ENCODE measurements at places on chromosomes 11 and 22.

DNA sequence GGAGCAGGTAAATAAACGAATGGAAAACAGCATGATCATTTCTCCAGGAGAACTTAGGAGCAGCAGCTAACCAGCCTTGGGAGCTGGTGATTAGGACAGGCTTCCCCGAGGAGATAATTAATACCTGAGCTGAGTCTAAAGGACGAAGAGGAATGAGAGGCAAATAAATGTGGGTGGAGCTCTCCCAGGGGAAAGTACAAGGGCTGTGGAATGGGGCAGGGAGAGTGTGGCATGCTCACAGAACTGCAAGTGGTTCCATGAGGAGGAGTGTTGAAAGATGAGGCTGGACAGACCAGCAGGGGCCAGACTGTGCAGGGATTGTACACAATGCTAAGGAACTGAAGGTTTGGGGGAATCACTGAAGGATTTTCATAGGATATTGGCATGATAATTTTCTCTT is 14.2 kb upstream of the TLCD5 start:
- DNase-seq, result no peak

GRCh38 chr22:47114813-47115517 is 352.5 kb downstream of the TBC1D22A start:
- DNase-seq, result peak; percentile 24

- DNase-seq, result no peak
Measured at GRCh38 chr11:1925373-1926155, 6.1 kb downstream of the TNNT3 start.

- DNase-seq, result no peak
Measured at GRCh38 chr11:47178737-47179654, 2.3 kb upstream of the ARFGAP2 start.

GRCh38 chr22:20994902-20995241 is 7.0 kb downstream of the THAP7 start:
- no peak for DNase-seq

DNA sequence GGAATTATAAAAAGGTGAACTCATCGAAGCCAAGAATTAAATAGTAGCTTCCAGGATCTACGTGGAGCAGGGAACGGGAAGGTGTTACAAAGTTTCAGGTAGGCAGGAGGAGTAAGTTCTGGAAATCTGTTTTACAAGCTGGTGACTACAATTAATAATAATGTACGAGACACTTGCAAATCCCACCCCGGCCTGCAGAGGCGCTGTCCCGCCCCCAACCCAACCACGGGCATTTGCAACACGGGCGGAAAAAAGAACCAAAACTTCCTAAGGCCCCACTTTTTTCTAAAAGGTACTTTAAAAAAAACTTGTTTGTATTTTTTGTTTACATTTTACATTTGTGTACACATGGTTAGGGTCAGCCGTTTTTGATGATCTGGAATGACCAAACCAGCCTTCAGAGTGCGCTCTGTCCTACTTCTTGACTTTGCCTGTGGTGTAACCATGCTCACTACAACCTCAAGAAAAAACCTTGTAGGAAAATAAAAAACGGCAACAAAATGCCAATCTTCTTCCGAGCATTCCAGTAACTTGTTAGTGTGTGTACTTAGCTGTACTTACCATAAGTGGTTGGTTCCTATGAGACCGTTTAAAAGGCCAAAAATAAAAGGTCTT is 449.6 kb upstream of the B3GAT1 start:
- DNase-seq, result no peak

DNA sequence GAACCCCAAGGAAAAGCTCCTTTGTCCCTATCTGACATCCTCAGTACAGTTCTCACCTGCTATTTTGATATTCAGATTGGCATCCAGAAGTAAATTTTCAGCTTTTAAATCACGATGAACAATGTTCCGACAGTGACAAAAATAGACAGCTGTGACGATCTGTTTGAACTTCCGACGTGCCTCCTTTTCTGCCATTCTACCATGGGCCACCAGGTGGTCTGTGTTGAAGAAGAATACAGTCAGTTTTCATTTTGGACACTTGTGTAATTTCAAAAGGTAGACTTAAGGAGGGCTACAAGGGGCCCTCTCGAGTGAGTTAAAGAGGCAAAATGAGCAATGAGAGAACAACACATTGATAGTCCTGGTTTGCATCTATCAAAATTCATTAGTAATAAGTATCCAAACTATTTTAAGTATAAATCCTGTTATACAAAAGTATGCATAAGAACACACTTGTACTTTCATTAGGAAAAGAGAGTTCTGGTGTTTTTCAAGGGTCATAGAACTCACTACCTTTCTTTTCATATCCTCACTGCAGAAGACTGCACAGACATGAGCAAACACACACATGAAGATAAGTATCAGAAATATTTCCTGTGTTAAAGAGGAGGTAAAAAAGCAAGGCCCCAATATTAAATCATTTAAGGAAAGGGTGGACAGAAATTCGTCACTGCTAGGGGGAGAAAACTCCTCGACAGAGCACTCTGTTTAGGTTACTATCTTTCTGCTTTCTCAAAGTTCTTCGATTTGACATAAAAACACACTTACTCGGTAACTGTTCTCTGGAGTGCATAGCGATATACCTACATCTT is 89.9 kb upstream of the APOA1 start:
- no peak for DNase-seq
